ENCODE measurements at places on chromosomes 6 and 20.

- no peak for DNase-seq
These were observed 2.2 kb downstream of the SNX21 start for GRCh38 chr20:45835825-45836224.

DNA sequence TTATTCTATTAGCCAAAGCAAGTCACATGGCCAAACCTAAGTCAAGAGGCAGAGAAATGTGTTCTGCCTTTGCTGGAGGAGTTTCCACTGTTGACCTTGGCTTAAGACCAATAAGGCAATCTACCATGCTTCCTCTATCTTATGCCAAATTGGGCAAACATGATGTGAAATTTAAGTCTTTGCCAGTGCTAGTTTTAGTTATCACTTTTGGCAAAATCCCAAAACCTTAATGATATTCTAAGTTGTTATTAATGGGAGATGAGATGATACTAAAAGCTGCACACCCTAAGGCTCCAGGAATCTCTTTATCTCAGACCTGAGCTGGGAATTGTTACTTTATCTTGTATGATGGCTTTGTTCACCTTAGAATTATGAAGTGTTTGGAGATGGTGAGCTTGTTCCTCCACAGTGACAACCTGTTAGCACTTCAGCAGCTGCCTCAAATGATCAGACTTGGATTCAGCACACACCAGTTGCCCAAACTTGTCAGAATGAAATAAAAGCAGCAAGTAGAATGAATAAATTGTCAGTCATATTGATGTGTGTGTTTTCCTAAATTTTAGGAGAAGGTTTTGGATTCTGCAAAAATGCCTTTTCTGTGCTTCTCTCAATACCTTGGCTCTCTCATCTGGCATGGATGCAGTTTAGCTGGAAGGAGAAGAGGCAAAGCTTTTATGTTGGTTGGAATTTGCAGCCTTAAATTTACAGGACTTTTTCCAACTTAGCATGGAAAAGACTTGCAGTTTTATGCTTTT, 49.3 kb downstream of the RIN2 start:
- DNase-seq: no peak

GRCh38 chr6:83884523-83884922, 25.0 kb downstream of the CYB5R4 start:
- DNase-seq: no peak

GRCh38 chr6:30154709-30155519, 6.1 kb downstream of the TRIM10 start:
- no peak for DNase-seq

DNA sequence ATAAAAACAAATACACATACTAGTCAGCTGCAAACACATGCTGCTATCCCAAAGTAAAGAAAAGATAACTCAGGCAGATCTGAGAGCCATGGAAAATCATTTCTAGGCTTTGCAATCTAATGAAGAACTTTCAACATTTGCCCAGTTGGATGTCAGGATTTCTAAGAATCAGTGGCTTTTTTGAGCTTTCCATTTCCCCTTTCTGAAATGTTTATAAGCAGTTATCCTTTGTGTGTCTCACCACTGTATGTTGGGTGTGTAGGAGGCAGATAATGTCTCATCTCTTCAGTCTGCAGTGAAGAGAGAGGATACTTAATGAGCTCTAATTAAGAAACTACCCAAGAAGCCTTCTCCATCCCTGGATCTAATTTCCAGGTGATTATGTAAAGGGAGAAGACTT, 43.6 kb downstream of the RGS17 start:
- DNase-seq: no peak

DNA sequence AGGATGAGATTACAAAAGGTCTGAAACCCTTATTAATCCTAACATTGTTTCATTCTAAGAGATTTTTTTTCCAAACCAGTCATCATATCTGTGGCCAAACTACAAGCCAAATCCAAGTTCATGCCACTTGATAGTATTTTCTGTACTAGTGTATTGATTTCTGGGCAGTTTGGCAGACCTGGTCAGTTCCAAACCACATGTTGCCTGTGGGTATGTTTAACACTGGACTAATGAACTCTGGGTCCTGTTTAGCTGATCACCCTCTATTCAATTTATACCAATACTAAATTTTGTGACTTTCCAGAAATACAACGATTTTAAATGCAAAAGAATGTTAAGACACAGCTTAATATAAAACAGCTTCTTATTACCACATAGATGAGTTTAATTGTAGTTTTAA, 24.0 kb downstream of the TBX18 start:
- no peak for DNase-seq

DNA sequence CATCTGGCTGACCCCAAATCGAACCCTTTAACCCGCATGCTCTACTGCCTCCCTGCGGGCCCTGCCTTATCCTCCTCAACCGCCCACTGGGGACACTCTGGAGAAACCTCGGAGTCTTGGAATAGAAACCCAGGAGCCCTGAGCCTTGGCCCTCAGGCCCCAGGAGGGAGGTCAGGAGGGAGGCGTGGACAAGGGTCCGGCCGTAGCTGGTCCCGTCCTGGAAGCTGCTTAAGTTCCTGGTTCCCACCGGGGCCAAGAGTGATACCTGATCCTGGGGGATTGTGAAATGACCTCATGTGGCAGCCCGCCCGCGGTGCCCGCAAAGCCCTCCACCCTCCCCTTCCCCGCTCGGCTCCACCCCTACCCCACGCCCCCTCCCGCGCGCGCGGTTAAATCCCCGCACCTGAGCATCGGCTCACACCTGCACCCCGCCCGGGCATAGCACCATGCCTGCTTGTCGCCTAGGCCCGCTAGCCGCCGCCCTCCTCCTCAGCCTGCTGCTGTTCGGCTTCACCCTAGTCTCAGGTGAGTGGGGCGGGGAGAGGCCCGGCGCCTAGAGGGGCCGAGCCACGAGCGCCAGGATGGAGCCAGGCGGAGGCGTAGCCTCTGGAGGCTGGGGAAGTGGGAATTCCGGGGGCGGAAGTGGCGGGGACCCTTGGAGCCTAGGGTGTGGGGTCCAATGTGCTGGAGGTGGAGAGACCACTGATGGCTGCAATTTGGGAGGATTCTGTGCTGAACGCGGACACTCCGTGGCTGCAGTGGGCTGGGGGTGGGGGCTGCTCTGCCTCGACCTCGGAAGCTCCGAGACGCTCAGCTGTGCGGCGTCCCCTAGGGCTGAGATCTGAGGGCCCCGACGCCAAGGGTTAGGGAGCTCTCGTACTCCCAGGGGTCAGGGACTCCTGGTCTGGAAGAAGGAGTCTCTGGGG, at the start of gene WFDC2:
Gene WFDC2 (plus strand): TSS at position 418 of the 926 bp plus-strand sequence. CDS start 29 bp downstream, at position 447.
- DNase-seq: no peak

DNA sequence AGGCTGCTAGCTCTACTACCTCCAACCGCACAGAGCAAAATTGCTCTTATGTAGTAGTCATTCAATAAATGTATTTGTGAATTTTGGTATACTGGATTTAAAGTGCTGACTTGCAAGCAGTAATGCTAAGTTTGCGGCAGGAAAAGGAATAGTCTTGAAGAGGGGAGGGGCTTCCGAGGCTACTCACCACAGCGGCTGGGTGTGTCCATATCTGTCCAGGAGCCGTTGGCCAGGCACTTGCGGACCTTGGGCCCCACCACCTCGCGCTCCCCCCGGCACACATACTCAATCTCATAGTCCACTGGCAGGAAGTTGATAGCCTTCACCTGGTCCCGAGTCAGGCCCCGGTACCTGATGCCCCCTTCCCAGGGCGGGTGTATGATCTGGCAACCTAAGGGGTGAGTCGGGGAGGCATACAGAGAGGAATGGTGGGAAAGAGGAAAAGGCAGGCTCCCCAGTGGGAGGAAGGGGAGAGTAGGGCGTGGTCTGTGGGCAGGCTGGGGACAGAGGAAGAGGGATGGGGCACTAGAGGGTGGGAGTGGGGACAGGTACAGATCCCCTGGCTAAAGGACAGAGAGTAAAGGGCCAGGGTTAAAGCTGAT, 1.7 kb downstream of the GABBR1 start:
- no peak for DNase-seq

DNA sequence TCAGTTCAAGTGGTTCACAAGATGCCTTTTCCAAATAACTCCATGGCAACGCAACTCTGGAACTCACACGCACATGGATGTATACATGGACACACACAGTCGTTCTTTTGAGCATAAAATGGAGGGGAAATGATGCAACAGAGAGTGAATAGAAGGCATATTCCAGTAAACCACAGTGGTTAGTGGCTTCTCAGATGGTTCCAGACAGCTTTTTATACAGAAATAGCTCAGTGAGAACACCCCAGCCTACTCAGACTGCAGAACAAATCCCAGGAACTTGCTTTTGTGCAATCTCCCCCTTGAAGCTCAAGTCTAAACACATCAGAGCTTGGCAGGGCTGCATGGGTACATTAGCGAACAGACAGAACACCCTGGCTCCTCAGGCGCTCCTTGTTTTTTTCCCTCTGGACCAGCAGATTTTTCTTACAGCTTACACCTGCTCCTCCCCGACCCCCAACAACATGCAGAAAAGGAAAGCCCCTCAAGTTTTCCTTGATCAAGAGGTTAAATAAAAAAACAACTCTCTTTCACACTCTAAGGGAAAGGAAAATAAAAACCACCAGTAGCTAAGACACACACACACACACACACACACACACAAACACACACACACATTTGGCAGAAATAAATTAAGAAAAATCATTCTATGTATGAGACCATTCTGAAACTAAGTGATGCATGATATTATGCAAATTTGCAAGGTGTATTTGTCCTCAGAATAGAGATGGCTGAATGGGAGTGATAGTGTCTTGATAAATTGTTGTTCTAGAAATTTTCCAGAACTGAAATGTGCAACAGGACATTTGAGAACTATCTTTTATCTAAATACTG, 51.2 kb upstream of the RANBP9 start:
- peak; percentile 81 for DNase-seq

GRCh38 chr6:93177918-93178317, 241.4 kb downstream of the EPHA7 start:
- DNase-seq: no peak

DNA sequence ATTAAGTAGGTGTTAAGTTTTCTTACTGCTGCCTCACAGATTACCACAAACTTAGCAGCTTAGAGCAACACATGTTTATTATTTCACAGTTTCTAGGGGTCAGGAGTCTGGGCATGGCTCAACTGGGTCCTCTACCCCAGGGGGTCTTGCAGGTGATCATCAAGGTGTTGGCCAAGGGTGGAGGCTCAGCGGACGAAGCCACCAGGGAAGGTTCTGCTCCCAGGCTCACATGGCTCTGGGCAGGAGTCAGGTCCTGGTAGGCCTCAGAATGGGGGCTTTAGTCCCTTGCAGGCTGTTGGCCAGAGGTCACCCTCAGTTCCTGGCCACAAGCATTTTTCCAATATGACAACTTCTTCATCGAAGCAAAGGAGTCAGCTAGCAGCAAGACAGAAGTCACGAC, 362.5 kb downstream of the PREX1 start:
- DNase-seq: no peak

DNA sequence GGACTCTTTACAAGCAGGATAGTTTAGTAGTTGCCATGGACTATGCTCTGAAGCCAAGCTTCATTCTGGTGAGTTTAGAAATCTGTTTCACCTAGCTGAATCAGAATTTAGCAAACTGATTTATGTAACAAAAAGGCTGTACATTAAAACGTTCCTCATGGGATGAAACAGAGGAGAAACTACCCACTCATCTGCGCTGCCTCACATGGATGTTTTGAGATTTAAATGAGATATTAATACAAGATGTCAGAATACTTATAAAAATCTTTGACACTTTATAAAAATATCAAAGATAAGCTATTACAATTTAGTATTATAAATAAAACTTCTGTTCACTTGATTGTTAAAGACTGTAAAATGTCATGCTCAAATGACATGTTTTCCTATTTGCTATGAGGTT, 16.8 kb downstream of the RUNX2 start:
- DNase-seq: no peak

DNA sequence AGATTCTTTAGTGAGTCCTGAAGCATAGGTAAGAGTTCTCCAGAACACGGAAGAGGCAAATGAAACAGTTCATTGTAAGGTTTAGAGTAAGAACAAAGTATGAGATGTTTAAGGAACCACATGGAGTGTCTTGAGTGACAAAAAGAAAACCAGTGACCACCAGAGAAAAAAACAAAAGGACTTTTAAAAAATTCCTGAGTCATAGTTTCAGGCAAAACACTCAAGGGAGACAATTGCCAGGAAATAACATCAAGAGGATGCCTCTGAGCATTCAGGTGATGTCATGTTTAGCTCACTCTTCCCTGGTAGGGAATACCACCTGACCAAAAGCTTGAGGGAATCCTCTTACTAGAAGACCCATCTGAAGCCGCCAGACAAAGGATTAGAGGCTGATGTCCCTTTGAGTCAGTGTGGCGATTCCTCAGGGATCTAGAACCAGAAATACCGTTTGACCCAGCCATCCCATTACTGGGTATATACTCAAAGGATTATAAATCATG, 110.3 kb downstream of the COL19A1 start:
- no peak for DNase-seq

GRCh38 chr6:117668736-117669135, 6.5 kb upstream of the NUS1 start:
- no peak for DNase-seq

- DNase-seq: no peak
These were observed 50.2 kb downstream of the COL12A1 start for GRCh38 chr6:75155631-75156030.

GRCh38 chr6:29491574-29491973, 3.8 kb upstream of the MAS1L start:
- no peak for DNase-seq

DNA sequence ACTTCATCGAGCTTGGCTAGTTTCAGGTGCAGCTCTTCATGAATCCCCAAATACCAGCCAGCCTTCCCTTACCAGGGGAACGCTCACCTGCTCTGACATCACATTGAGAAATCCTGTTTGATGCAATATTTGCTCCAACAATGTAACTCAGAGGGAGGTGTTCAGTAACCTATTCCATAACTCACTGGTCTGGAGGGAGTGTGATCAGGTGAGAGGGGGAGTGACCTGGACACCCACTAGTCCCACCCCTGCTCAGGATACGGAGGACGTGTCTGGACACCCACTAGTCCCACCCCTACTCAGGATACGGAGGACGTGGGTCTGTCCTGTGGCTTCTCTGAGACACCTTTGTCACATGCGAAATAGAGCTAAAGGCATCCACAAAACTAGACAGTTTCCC, 70.3 kb downstream of the HUS1B start:
- DNase-seq: no peak

GRCh38 chr20:12997128-12997655, 11.6 kb upstream of the SPTLC3 start:
- DNase-seq: no peak

- DNase-seq: no peak
These were observed 104.4 kb upstream of the KHDRBS2 start for GRCh38 chr6:62390401-62390800.

Data from non-pigmented ciliary epithelial cell (primary cell).